Lower lobe of right lung (tissue), 2 donors: ENCODE measurements at places on chromosomes 1 and 21. TPM values are rescaled to one million over a fixed set of nuclear protein-coding genes. Genes with fewer than 3 reads are reported as not detected.

DDAH1 gene
- total RNA-seq = 48.4 TPM

PGLYRP3 gene
- not detected for total RNA-seq

FAM167B gene
- total RNA-seq = 21.9 TPM

RBM11 gene
- 2.6 TPM for total RNA-seq

DNA sequence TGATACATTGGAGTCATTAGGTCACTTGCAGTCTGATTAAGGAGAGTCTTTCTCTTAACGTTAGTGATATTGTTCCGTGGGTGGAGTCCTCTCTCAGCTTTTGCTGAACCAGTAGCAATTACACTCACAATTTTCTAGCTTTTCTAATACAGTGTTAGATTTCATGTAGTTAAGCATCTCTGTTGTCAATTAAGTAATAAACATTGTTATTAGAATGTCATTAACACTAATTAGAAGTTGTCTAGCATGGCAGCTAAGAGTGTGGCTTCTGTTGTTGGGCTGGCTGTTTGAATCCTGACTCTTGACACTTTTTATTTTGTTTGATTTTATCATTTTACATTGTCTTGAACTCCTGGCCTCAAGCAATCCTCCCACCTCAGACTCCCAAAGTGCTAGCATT is 33.4 kb downstream of the FAAH start:
- DNase-seq = no peak

GRCh38 chr1:111842411-111842810 is 86.7 kb downstream of the DDX20 start:
- DNase-seq = no peak

DNA sequence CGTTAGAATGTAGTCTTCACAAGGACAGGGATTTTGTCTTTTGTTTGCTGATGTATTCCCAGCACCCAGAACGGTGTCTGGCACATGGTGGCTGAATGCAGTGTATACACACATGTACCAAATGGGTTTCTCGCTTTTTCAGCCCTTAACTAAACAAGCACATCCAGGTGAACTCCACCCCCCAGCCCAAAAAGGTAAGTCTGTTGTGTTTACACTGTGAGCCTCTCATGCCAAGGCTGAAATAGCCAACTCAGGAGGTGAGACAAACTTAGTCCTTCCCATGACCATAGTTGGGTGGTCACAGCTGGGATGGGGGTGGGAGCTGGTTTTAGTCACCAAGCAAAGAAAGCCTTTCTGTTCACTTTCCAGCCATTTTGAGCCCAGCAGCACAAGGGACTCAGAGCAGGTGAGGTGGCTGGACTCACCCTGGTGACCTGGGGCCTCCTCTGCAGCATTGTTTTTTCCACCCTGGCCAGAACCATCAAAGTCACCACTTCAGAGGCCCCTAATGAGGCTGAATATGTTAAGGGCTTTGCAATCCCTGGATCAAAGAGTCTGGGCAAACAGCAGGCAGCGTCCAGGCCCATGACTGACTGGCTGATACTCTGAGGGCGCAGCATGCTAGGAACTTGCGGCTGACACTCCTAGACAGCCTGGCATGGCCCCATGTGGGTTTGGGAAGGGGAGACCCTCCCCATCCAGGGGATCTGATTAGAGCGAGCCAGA is 8.7 kb downstream of the TENT5B start:
- no peak for DNase-seq

DNA sequence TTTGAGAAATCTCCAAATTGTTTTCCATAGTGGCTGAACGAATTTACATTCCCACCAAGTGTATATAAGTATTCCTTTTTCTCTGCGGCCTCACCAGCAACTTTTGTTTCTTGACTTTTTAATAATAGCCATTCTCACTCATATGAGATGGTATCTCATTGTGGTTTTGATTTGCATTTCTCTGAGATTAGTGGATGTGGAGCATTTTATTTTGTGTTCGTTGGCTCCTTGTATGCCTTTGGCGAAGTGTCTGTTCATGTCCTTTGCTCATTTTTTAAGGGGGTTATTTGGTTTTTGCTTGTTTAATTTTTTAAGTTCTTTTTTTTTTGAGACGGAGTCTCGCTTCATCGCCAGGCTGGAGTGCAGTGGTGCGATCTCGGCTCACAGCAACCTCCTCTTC is 45.1 kb upstream of the MPC2 start:
- no peak for DNase-seq

GRCh38 chr1:236868625-236869467 is 73.8 kb downstream of the MTR start:
- no peak for DNase-seq

- no peak for DNase-seq
Measured at GRCh38 chr1:234825498-234826165, 215.7 kb upstream of the IRF2BP2 start.

- DNase-seq = no peak
Measured at GRCh38 chr1:13707164-13707563, 7.2 kb downstream of the PRDM2 start.
